ENCODE measurements at places on chromosomes 4 and X.

DNA sequence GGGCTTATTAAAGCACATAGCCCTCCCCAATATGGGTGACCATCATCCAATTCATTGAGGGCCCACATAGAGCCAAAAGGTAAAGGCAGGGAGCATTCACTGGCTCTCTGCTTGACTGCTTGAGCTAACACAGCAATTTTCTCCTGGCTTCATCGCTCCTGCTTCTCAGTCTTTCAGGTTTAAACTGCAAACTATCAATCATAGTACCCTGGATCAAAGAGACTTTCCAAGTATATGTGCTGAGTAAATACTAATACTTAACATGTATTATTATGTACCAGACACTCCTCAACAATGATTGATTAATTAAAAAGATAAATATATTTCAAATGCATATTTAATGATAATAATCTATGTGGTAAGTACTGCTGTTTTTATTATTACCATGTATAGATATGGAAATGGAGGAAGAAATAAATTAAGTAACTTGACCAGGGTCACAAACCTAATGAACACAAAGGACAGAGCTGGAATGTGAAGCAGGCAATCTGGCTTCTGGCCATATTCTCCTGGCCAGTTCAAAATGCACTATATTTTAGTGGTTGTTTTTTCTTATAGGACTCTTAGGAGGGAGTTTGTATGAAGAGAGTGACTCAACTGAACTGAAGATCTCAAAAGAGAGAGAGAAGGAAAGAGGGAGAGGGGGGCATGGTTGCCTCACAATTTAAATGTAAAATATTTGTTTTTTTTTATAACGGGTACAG is 1197.3 kb downstream of the TECRL start:
- peak; percentile 63 for DNase-seq

- no peak for DNase-seq
These were observed 80.6 kb downstream of the COMMD8 start for GRCh38 chr4:47382846-47383360.

GRCh38 chrX:49186125-49187027 is at the start of gene PRICKLE3:
Gene PRICKLE3 (minus strand): TSS chrX:49186373. CDS start chrX:49186297, 76 bp downstream.
- peak; percentile 50 for DNase-seq

DNA sequence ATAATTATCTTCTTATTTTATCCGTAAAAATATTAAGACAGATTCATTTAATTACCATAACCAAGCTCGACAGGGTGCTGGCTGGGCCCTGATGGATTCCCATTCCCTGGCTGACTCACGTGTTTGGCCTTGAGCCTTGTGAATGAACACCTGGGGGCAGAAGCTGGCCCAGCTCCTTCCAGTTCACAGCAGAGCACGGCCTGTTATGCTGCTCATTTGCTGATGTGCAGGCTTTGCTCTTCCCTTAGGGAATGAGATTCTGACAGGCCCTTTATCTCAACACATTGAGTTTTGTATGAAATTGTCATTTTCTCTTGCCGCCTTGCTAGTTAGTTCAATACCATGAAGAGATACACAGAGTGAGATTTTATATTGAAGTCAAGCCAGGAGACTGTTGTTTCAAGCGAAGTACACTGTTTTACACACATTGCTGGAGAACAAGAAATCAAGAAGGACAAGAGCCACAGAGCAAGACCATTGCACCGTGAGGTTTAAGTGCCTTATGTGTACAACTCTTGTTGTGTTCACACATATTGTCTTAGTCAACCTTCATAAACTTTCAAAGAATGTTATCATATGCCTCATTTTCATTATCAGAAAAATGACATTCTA is 1583.3 kb downstream of the STIM2 start:
- no peak for DNase-seq

- DNase-seq: no peak
These were observed 100.2 kb downstream of the TSPAN7 start for GRCh38 chrX:38661561-38661960.

- DNase-seq: no peak
These were observed 18.5 kb downstream of the HERC3 start for GRCh38 chr4:88610771-88611170.

- DNase-seq: no peak
These were observed 6.4 kb upstream of the ANTXR2 start for GRCh38 chr4:80079255-80079923.

DNA sequence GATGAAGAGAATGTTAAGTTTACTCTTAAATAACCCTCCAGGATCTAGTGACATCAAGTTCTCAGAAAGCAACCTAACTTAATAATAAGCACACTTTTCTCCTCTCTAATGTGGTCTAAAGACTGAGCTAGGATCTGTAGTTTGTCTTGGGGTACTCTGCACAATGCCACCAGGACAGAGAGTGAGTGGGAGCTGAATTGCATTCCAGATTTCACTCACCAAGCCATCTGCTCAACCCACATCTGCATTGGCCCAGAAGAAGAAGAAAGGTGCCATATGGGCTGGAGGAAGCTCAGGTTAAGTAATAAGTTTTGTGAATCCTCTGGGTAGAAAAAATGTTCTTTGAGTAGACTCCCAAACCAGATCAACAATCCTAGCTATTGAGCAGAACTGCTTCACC is 384.6 kb downstream of the PPP3CA start:
- DNase-seq: no peak

DNA sequence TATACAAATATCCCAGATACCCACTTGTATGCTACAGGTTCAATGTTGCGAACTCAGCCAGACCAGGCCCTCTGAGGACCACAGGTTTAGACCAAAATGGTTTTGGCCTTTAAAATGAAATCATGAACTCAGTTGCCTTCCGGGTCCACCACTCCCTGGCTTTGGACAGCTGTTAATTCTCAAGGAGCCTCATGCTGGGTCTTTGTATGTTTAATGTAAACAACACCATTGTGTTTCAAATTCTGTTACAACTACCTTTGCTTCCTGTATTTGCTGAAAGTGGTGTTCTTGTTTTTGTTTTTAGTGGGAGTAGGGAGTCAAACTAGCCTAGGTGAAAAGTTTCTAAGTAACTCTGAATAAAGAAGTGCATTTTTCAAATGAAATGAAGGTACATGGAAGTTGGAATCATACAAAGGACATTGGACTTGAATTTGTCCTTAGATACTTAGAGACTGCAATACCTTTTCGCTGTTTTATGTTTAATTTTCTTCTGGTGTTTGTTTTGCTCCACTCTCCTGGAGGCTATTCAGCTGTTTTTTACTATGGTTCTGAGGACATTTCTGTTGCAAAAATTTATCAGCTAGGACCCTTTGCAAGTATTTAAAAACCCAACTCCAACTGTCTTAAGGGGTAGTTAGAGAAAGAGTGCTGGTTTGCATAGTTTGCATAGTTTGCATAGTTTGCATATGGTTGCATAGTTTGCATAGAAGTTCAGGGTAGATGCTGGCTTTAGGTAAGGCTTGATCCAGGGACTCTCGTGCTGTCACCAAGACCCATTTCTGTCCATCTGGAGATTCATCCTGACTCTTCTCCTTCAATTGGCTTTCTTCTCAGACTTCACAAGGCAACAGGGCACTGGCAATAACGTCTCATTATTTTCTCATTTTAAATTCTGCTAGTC is 70.1 kb downstream of the MID1IP1 start:
- peak; percentile 84 for DNase-seq

DNA sequence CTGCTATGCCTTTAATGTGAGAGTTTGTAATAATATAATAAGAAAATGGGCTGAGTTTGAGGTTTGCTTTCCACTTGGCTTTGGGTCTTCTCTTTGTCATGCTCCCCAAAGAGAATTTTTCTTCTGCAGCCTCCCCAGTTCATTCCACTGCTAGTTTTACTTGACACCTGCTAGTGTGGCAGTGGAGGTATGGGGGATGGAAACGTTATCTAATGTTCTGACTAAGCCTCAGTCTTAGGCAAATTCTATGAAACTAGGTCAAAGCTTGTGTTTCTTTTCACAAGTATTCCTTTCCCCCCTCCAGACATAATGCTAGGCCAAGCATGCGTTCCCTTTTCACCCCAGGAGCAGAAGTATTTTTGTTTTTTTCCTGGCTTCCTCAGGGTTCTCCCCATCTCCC is 67.5 kb downstream of the PPP1R2C start:
- no peak for DNase-seq

DNA sequence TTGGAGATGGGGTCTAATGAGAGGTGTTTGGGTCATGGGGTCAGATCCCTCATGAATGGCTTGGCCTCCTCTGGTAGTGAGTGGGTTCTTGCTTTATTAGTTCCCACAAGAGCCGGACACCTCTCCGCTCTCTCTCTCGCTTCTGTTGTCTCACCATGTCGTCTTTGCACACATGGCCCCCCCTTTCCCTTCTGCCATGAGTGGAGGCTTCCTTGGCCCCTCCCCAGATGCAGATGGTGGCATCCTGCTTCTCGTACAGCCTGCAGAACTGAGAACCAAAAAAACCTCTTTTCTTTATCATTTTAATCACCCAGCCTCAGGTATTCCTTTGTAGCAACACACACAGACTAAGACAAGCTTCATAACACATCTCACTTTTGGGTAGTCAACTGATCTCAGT is 49.6 kb upstream of the SPRY1 start:
- no peak for DNase-seq

DNA sequence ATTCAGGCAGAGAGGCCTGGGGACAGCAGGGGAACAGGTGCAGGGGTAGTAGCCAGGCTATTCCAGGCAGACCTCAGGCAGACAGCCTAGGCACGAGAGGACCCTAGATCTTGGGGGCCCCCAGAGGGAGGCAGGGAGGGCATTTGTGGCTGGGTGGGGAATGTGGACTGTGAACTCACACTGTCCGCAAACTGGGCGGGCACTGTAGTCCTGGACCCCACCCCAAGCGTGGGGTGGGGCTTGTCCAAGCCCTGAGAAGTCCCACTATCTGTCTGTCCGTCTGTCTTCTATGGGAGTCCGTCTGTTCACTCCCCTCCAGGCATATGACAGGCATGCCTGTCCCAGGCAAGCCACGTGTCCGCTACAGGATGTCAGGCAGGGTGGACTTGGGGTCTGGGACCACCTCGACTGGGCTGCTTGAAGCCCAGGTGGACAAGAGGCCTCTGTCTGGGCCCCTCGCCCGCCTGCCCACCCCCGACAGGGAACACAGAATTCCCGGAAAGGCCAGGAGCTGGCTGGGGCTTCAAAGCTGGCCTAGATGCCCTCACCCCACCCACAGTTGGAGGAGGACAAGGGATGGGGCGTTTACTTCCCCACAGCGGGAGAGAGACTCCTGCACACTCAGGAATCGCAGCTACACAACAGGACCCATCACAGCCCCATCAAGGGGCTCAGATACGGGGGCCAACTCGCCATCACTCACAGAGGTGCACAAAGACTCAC is at the start of gene SLC38A5:
Gene SLC38A5 (minus strand): TSS at position 151 of the 723 bp plus-strand sequence. CDS start 2,336 bp downstream, outside the sequence.
- no peak for DNase-seq

GRCh38 chr4:175054980-175055379 is 136.8 kb downstream of the ADAM29 start:
- no peak for DNase-seq

GRCh38 chrX:135345107-135345589 is 35.9 kb downstream of the ETDC start:
- peak; percentile 43 for DNase-seq

DNA sequence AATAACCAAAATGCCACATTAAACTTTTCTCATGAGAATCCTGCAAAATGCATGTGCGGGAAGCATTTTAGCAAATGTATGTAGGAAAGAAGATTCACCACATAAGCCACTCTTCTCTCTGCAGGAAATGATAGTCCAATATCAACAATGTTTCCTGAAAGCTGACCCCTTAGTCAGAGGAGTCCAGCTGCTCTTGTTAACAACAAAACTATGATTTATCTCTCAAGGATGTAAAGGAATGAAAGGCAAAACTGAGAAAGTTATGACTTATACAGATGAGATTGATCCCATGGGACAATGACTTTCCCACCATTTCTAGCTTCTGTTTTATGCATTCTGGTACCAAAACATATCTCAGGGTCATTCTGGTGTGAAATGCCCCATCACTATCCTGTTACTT is 125.0 kb upstream of the EDNRA start:
- no peak for DNase-seq

DNA sequence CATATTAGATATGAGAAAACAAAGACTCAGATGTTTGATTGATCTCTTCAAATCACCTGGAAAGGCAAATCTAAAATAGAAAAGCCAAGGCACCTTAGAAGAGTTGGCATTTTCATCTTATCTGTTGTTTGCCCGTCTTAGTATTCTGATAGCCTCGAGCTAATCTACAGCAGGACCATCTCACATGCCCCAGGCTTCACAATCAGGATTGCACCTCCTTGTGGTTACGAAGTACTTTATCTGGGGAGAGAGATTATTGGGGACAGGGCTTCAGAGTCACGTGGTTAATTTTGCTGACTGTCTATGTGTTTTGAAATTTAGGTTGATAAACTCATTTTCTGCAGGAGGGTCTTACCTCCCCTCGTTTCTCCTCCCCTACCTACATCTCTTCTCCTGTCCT is 313.1 kb upstream of the ANXA10 start:
- DNase-seq: no peak

- DNase-seq: no peak
These were observed 40.1 kb downstream of the PRIMPOL start for GRCh38 chr4:184689681-184690080.

DNA sequence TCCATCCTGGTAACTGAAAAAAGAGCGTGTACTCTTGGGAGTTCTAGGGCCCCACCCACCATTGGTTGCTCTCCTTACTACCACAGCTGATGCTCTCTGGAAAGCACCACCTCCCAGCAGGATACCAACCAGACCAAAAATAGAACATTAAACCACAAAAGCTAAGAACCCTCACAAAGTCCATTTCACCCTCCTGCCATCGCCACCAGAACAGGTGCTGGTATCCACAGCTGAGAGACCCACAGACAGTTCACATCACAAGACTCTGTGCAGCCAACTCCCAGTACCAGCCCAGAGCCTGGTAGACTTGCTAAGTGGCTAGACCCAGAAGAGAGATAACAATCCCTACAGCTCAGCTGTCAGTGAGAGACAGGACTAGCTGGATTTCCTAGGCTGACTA is 240.6 kb downstream of the PABPC4L start:
- no peak for DNase-seq

GRCh38 chrX:88672261-88672660 is 74.8 kb upstream of the CPXCR1 start:
- no peak for DNase-seq

DNA sequence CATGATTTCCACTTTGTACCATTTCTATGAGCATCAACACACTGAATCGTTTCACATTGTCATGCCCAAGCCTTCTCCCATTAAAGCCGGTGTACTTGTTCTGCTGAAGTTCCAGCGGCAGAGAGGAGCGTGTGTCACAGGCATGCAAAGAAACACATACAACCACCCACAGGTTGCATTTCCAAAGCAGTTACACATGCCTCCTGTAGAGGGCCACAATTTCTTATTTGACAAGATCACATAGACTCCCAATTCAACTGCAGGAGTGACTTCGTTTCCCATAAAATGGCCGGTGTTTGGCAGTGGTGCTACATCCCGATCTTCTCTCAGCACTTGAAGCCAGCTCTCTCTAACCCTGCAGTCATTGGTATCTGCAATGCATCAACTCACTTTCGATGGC is 992.6 kb downstream of the NLGN4X start:
- peak; percentile 35 for DNase-seq

DNA sequence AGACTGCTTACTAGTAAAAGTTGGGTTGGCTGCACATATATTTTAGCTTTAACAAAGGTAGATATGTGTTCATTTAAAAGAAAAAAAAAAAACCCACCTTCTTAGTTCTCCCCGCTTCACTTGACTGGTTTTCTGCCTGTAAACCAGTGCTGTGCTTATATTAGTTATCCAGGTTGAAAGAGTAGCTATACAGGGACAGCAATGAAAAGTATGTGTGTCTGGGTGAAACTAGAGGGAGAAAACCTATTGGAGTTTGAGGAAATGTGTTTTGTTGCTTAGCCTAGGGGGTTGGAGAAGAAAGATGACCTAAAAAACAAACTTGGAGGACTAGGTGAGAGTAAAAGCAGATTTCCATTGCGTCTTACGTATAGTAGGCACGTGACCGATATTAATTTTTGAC is 4.5 kb downstream of the JADE1 start:
- no peak for DNase-seq

Measured in NCI-H1417 (cell line).